CD4-positive, alpha-beta T cell treated with Interleukin-17A for 1 hour (primary cell): ENCODE measurements at places on chromosomes 16 and 17.

GRCh38 chr16:4917117-4917516 is 19.8 kb downstream of the PPL start:
- no peak for DNase-seq

- peak; percentile 39 for DNase-seq
These were observed 16.7 kb downstream of the SOCS3 start for GRCh38 chr17:78343187-78343542.

- DNase-seq = no peak
These were observed 86.2 kb upstream of the ZNF469 start for GRCh38 chr16:88296437-88297177.

DNA sequence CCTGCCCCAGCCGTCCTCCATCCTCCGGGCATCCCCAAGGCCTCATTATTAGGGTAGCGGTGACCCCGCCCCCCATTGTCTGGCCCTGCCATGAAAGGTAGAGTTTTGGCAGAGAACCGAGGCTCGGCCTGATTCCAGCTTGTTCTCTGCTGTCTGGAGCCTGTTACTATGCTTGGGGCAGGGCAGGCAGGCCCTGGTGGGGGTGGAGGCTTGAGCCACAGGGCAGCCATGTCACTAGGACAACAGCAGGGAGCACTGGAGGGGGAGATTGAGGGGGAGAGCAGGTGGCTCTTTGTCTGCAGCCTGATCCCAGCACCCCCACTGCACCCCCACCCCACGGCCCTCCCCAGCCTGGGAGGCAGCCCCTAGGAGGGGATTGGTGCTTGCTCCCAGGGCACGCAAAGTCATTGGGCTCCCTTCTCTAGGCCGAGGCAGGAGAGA is 15.4 kb downstream of the RHBDL3 start:
- no peak for DNase-seq
